ENCODE measurements at places on chromosomes 7 and 10.

DNA sequence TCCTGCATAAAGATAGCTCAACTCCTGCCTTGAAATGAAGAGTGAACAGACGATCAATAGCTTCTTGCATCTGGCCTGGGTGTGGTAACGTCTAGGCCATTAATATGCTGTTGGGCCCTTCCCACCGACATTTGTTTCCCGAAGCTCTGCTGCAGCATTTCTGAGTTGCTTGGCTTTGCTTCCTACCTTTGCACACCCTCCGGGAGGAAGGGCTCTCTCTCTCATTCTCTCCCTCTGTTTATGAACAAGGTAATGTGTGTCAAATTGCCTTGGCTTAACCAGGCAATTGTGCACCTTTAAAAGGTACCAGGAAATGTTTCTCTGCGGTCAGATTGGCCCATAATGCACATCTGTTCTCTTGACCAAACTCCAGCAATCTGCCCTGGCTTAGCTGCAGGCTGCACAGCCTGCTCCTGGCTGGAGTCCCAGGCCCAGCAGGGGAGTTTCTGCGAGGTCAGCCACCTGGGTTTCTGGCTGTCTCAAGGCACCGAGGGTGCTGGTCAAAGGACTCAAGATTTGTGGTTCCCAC, 223.7 kb downstream of the SNX10 start:
- no peak for DNase-seq

GRCh38 chr10:75166623-75166972, 44.0 kb upstream of the VDAC2 start:
- DNase-seq = no peak

GRCh38 chr10:130339091-130339490, 202.9 kb downstream of the GLRX3 start:
- no peak for DNase-seq

GRCh38 chr10:29482591-29483431, 152.0 kb downstream of the SVIL start:
- DNase-seq = no peak

- DNase-seq = no peak
These were observed 58.4 kb downstream of the MYPN start for GRCh38 chr10:68167586-68168189.

- no peak for DNase-seq
These were observed 26.3 kb downstream of the IPMK start for GRCh38 chr10:58241346-58241745.

GRCh38 chr7:38462819-38463218, 168.4 kb downstream of the AMPH start:
- no peak for DNase-seq

- DNase-seq = no peak
These were observed 29.3 kb upstream of the TMEM168 start for GRCh38 chr7:112819536-112819935.

DNA sequence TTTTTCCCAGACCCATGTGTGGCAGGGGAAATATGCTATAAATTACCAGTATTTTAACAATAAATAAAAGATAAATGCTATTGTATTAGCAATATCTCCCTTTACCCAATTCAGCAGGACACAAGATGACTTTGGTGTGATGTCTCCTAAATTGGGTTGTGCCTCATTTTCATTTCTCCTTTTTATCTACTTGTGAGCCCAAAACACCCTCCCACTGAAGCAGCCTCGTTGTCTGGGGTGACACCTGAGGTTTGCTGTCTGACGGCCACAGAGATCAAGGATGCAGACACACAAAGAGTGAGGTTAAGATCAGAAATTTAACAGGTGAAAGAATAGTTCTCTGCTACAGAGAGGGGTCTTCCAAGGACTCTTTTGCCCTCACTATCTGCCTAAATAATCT, 27.1 kb upstream of the CC2D2B start:
- DNase-seq = peak; percentile 19

- no peak for DNase-seq
These were observed 20.6 kb upstream of the ADAMTS14 start for GRCh38 chr10:70651661-70652060.

DNA sequence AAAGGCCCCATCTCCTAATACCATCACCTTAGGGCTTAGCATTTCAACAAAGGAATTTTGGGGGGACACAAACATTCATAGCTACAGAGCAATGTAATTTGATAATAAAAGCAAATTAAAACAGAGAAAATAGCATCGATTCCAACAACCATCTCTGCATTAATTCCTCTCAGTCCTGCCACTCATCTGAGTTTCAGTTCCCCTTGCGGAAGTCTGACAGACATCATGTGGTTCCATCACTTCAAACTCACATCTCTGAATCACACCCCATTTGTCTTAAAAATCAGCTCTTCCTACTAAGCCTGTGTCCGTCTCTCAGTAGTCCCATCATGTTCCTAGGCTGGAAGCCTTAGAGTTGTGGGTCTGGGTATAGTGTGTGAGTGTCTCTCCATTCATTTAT, 3.6 kb downstream of the ADCK2 start:
- peak; percentile 48 for DNase-seq

GRCh38 chr7:8592167-8592566, 158.8 kb downstream of the NXPH1 start:
- no peak for DNase-seq

DNA sequence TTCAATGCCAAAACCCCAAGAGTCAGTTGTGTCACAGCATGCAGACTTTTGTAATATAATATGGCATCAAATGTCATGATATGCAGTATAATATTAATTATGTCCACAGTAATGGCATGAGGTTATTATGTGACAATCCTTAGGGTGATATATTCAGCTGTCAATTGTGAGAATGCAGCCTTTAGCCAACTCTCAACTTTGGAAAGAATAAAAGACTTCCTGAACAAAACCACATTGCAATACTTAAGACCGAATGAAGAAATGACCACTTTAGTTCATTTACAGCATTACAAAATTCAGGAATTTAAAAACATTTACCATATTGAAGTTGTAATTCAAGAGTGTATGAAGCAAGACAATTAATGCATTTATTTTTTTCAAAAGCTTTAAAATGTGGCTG, 45.4 kb downstream of the CPVL start:
- DNase-seq = no peak

DNA sequence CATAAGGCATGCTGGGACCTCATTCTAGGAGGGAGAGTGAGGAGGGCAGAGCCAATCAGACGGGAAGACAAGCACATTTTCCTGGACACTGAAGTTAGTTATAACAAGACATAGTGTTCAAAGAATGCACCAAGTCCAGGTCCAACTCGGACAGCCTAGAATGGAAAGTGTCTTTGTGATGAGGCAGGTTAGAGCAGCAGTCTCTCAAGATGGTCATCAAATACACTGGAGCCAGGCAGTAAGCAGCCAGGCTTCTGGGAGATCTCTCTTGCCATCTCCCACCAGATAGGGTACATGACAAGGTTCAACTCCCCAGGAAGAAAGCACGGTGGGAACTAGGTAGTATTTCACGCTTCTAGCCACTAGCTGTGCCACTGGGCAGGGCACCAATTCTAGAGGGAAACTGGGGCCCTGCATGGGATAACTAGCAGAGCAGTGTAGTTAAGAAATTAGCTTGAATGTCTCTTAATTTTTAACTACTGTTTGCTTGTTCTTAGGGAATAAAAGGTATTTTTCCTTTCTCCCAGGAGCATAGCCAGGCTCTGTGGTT, 7.6 kb upstream of the GPAM start:
- no peak for DNase-seq

- no peak for DNase-seq
These were observed 30.2 kb downstream of the ALOX5 start for GRCh38 chr10:45404087-45404769.

- DNase-seq = no peak
These were observed 1.3 kb downstream of the INSYN2A start for GRCh38 chr10:127195041-127195506.

DNA sequence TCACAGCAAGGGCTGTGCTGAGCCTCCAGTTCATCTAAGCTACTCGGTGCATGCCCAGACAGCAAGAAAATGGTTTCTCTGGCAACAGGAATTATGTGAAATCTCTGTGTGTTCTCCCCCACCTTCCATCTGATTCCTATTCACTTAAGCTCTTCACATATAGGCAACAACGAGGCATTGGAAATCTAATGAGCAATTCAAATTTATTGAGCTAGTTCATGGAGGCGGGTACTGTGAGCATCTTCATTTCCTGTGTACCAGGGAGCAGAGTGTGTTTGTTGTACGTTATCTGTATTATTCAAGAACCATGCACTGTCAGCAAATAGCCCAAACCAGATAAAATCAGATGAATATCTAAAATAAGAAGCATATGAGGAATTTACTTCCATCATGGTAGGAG, 739.1 kb downstream of the MAGI2 start:
- no peak for DNase-seq

GRCh38 chr7:657565-658119, 68.9 kb upstream of the DNAAF5 start:
- no peak for DNase-seq

DNA sequence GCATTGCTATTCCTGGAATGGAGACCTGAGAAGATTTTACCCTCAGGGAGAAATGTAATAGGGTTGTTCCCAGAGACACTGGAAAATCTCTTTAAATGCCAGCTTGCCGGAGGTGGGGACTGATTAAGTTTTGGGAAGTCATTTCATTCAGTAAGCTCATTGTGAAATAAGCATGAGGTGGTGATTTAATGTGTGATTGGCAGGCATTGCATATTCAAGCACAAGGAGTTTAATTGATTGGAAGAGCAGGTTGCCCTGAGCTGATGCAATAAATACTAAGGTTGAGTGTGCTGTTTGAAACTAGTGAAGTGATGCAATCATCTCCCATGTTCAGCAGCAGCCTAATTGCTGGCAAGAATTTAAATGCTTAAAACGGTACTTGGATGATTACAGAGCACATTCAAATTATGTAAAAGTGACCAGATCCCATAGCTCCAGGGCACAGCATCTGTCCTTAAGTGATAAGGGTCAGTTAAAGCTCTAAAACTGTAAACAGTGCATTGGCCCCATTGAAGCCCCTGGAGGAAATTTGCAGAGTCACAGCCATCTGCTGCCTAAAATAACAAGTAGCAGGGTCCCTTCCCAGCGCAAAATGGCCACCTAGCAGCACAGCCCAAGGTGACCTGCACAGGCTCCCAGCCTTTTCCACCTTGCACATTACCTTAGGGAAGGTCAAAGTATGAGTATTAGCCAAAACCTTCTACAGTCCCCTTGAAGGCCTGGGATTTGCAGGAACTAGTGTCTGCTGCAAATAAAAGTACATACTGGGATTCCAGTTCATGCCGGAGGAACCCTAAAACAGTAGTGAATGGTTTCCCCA, 92.1 kb downstream of the CCDC71L start:
- no peak for DNase-seq

GRCh38 chr10:63697956-63698786, 177.0 kb downstream of the REEP3 start:
- DNase-seq = peak; percentile 25

- no peak for DNase-seq
These were observed 144.9 kb upstream of the MAGI2 start for GRCh38 chr7:79598351-79598750.

DNA sequence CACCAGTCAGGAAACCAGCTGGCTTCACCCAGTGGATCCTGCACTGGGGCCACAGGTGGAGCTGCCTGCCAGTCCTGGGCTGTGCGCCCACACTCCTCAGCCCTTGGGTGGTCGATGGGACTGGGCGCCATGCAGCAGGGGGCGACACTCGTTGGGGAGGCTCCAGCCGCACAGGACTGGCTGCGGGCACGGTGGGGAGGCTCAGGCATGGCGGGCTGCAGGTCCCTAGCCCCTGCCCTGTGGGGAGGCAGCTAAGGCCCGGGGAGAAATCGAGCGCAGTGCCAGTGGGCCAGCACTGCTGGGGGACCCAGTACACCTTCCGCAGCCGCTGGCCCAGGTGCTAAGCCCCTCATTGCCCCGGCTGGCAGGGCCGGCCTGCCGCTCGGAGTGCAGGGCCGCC, 12.4 kb upstream of the NRG3 start:
- no peak for DNase-seq

GRCh38 chr7:153297141-153297540, 537.6 kb downstream of the ACTR3B start:
- no peak for DNase-seq

GRCh38 chr7:142612237-142612881, 136.9 kb upstream of the PRSS1 start:
- no peak for DNase-seq

DNA sequence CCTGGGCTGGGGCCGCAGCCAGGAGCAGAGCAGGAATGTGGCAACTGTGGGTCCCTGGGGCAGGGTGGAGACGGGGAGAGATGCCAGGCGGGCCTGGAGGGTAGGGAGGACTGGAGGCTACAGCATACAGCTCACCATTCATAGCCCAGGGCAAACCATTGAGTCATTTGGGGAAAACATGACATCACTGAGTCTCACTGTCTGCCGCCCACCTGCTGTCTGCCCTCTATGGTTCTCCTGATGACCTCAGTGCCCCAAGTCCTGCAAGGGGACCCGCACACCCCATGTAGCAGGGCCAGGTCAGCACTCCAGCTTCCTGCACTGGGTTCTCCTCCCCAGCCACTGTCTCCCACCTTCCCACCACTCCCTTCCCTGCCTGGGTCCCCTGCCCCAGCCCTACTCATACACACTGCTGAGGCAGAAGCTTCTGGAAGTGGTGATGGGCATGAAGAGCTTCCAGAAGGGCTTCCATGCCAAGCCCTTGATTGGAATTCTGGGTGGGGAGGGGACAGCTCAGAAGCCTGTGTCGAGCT, 10.4 kb downstream of the CHST3 start:
- peak; percentile 54 for DNase-seq

DNA sequence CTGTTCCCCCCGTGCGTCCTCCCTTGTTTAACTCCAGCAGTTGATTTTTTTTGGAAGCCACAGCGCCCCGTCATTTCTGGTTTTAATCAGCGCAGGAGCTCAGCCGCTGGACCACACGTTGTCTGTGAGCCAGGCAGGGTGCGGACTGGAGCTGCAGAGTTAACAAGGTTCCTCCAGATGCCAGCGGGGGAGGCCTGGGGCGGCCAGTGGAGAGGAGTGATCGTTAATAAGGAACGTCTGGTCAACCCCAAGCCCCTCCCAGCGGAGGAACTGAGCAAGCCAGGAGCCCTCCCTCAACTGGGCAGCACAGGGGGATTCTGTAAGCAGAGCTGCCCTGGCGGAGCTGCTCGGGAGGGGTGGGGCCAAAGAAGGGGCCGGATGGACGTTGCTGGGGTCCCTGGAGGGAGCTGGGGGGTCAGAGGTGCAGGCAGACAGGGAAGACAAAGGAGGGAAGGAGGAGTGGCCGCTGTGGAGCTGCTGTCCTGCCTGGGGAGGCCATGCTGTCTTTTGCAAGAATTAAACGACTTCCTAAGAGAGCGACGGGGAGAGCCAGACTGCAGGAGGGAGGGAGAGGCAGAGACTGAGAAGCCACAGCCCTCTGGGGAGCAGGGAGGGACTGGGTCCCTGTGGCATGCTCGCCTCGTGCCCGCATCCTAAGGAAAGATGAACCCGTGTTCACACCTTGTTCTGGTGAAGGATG, 537.1 kb upstream of the FOXK1 start:
- no peak for DNase-seq

GRCh38 chr7:105021352-105021751, 7.3 kb downstream of the KMT2E start:
- DNase-seq = no peak

GRCh38 chr7:142500366-142500765, 242.5 kb upstream of the PRSS58 start:
- no peak for DNase-seq

DNA sequence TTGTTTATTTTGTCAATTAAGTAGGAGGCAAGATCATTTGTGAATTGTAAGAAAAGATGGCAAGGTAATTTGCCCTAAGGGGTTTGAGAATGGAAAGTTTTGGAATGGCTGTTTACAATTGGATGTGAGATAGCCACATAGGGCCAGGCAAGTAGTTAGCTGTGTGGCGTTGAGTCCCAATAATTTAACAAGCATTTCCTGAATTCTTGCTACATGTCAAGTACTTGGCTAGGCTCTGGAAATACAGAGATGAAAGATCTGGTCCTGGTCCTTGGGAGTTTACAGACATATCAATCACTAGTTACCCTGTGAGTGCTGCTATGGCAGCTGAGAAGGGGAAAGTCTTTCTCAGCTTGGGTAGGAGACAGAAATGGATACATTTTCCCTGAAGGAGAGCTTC, 401.6 kb downstream of the SUGCT start:
- DNase-seq = no peak
